Lung microvascular endothelial cell (primary cell): ENCODE measurements at places on chromosomes 11 and 22.

- no peak for DNase-seq
These were observed 384.5 kb downstream of the AASDHPPT start for GRCh38 chr11:106461839-106462545.

DNA sequence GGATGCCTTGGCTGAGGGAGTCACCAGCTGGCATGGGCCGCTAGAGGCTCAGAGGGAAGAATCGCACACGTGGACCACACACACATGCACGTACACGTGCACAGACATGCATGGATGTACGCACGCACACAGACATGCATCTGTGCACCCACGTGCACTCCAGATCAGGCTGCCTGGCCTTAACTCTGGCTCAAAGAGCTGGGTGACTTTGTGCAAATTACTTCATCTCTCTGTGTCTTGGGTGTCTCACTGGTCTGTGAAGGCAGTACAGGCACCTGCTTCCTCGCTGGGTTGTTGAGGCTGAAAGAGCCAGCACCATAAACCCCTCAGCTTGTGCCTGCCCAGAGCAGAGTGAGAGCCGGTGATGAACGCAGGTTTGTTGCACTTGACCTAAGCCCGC, 28.7 kb downstream of the TMPRSS6 start:
- DNase-seq = no peak

- DNase-seq = no peak
These were observed 8.6 kb downstream of the PDGFD start for GRCh38 chr11:104155375-104155774.

- DNase-seq = peak; percentile 8
These were observed 401.0 kb downstream of the LARGE1 start for GRCh38 chr22:33519071-33519973.

GRCh38 chr11:59555601-59556114, 44.3 kb downstream of the OR4D9 start:
- no peak for DNase-seq

DNA sequence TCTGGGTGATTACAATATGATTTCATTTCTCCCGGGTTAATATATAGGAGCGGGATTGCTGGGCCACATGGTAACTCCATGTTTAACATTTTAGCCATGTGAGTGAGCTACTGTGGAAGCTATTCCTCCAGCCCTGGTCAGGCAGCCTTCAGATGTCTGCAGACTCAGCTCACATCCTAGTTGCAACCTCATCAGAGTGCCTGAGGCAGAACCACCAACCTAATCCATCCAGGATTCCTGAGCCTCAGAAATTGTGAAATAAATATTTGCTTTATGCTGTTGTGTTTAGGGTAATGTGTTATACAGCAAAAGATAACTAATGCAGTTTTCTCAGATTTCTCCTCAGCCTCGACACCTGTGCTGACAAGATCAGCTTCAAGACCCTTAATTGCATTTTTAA, 676.8 kb downstream of the OPCML start:
- DNase-seq = no peak
